Stimulated activated CD8-positive, alpha-beta memory T cell treated with anti-CD3 and anti-CD28 coated beads, Interleukin-15, amount 100 ng/mL, for 4 hours (primary cell): ENCODE measurements at places on chromosomes 12 and 14.

DNA sequence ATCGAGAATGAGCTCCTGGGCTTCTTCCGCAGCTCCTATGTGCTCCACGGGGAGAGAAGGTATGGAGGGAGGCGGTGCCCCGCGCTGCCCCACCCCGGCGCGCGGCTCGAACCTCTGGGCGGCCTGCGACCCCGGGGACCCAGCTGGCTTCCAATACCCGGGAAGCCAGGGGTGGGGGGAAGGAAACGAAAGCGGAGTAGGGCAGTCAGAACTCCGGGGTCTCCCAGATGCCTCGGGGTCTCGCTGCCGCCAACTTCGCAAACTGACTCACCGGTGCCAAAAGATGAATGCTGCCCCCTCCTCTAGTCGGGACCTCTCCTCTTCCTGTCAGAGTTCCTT lies 1.3 kb downstream of the TRHDE start:
- DNase-seq = no peak

GRCh38 chr12:89878950-89879349 lies 170.3 kb upstream of the ATP2B1 start:
- DNase-seq = no peak

DNA sequence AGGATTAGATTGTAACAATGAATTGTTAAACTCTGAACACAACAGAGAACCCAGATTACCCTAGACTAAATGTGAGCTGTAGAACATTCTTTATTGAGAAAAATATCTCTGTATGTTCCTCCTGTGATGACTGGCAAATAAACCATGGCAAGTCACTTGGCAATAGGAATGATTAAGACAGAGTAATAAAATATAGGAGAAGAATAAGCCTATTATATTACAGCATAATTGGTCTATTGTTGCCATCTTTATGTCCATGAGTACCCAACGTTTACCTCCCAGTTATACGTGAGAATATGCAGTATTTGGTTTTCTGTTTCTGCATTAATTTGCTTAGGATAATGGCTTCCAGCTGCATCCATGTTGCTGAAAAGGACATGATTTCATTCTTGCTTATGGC lies 211.2 kb upstream of the AVPR1A start:
- no peak for DNase-seq

DNA sequence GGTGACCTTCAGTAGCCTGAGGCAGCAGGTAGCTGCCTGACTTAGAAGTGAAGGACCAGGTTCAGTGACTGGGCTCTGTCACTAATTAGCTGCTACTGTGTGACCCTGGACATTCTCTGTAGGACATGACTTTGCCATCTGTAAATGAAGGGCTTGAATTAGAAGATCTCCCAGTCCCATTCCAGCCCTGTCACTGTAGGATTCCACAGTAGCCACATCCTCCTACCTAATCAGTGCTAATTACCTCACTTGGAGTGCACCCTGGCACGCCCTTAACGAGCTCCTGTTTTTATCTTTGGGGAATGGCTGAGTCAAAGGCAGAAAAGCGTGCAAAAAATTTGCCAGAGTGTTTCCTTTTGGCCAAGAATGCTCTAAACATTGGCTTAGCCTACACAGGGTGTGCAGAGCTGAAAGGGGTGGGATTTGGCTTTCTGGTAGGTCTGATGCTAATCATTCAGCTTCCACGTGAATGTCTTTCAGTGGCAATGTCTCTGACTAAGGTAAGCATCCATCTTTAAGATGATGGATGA lies 6.8 kb downstream of the NTF3 start:
- no peak for DNase-seq

DNA sequence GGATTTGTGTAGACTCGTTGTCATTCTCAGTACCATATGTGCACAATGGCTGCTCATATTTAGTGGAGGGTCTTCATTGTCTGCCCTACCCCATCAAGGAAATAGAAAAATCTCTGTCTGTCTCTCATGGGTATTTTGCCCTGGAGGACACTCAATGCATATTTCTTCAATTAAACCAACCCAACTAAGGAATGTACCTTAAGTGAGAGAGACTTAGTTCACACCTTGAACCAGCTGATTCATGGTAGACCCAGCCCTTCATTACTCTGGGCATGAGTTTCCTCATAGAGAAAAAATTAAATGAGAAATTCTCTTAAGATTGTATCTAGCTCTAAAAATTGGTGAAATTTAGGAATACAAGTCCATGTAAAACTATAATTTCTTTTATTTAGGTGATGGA lies 107.1 kb upstream of the PLEKHG7 start:
- DNase-seq = no peak

- no peak for DNase-seq
These were observed 364 bp upstream of the GPR65 start for GRCh38 chr14:88004506-88005036.

GRCh38 chr12:54796991-54797390 lies 57.3 kb upstream of the MUCL1 start:
- DNase-seq = no peak

- no peak for DNase-seq
These were observed 12.1 kb downstream of the C14orf93 start for GRCh38 chr14:22997676-22998323.

DNA sequence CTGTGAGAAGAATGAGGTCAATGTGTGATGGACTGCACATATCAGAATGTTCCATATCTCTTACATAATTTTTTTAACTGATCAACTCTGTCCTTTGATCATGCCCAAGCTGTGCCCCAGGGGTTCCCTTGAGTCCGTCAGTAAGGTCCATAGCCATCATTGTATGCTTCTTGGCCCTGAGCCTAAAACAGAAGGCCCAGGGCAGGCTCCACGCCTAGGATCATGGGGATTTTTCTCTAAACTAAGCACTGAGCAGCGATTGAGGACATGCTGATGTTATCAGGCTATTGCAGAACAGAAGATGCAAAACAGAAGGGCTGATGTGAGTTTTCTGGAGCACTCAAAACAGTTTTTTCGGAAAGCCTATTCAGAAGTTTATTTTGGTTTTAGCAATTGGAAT lies 20.9 kb downstream of the RNASE9 start:
- DNase-seq = no peak

- DNase-seq = no peak
These were observed 21.0 kb upstream of the SP1 start for GRCh38 chr12:53358836-53359419.

GRCh38 chr14:34461334-34462131 lies 507 bp downstream of the SPTSSA start:
- DNase-seq = no peak

GRCh38 chr12:116466536-116466935 lies 92.6 kb upstream of the MAP1LC3B2 start:
- DNase-seq = no peak

DNA sequence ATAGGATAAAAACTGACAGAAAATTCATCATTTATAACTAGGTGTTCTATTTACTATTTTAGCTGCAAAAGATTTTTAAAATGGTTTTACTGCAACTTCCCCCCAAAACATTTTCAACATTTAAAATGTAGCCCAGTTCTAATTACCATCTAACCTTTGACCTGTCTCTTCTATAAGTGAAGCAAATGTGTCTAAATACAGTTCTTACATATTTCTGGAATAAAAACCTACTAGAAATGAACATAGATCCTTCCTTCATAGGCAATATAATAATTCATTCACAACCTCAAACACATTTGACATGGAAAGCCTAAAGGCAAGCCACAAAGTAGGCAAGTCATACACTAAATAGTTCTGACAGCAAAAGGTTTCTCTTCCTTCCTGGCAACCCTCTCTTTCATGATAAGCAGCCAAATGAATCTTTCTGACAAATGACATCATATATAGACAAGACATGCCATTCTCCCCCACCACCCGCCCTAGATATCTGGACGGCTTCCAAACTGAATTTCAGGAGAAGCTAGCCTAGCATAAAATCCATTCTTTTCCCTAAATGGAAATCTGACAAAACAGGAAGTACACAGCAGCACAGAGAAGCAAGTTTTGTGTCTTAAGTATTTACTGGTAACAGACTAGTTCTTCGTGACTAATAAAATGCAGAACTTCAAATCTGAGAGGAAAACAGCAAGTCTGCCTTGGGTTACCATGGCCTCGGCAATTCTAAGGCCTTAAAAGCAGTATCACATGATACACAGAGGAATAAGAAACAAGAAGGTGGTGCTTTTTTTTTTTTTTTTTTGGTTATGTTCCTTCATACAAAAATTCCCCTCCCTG lies 17.2 kb upstream of the ARID4A start:
- DNase-seq = no peak

DNA sequence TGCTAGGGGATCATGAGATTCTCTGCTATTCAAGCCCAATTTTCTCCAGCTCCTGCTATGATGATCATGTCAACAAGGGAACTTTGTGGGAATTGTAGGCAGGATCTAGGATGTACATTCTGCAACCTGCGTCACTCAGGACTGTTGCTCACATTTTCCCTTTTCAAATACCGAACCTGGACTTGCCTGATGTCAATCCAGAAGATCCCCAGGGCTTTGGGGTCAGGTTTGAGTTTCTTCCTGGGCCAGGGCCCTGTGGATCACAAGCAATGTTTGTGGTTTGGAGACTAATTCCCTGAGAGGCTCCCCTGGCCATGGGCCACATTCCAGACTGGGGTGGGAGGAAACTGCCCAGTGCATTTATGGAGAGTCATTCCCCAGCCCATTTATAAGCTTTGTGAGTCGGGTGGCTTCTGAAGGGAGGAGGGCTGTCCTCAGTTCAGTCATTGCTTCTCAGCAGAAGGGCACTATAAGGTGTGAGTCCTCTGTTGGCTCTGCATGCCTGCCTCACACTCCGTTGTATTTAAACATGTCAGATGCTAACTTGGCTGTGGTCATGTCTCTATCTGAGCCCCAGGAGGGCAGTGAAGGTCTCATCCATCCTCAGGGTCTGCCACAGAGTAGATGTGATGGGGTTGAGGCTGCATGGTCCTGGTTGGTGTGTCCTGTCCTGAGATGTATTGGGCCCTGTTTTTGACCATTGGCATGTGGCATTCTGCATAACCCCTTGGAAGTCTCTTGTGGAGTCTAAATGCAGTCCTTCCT lies 6.5 kb downstream of the KRT86 start:
- DNase-seq = no peak

GRCh38 chr14:73796893-73797542 lies 54.6 kb upstream of the PTGR2 start:
- DNase-seq = no peak

GRCh38 chr12:119758722-119759121 lies 90.8 kb downstream of the PRKAB1 start:
- no peak for DNase-seq

DNA sequence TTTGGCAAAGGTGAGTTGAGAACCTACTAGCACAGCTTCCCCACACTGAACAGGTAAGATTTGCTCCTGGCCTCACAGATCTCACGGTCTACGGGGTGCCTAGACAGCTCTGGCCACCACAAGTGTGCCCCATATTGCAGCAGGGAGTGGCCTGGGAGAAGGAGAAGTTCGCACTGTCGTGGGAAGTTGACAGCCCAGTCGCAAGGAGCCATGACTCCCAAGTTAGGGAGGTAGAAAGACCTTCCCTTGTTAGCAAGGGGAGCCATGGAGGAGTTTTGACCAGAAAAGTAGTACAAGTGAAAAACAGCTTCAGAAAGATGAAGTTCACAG lies 316.3 kb downstream of the BCL11B start:
- DNase-seq = no peak

DNA sequence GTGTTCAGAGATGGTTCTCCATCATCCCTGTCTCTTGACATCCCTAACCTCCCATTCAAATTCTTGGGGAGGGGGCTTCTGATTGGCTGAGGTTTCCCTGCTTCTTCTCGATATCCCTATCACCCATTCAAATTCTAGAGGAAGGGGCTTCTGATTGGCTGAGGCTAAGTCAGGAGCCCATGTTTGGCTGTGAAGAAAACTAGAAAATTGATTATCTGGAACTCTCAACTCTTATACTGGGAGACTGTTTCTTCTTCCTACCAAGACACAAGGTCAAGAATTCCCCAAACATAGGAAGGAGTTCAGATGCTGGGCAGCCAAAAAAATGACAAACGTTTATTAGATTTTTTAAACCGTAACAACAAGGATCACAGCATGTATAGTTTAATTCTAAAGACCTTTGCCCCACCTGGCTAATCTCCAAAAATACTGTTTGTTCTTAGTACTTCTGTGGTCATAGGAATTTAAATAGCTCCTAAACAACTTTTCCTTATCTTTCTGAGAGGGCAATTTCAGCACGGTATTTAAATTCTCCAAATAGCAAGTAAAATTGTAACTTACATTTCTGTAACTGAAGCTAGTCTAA lies 26.4 kb downstream of the SPIC start:
- DNase-seq = no peak

DNA sequence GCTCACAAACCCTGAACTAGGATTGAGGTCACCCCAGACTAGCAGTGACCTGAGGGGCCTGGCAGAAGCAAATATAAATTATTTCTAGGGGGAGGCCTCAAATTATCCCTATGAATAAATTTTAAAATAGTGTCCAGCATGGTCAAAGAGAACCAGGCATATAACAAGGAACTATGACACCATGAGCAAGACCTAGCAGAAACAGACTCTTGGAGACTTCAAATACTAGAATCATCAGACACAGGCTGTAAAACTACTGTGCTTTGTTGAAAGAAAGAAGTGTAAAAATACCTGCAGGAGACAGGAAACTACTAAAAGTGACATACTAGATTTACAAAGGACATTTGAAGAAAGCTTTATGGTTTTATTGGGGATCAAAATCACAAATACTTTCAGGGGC lies 3.2 kb upstream of the BCL7A start:
- no peak for DNase-seq

GRCh38 chr12:42421844-42422779 lies 96.1 kb downstream of the PPHLN1 start:
- no peak for DNase-seq

DNA sequence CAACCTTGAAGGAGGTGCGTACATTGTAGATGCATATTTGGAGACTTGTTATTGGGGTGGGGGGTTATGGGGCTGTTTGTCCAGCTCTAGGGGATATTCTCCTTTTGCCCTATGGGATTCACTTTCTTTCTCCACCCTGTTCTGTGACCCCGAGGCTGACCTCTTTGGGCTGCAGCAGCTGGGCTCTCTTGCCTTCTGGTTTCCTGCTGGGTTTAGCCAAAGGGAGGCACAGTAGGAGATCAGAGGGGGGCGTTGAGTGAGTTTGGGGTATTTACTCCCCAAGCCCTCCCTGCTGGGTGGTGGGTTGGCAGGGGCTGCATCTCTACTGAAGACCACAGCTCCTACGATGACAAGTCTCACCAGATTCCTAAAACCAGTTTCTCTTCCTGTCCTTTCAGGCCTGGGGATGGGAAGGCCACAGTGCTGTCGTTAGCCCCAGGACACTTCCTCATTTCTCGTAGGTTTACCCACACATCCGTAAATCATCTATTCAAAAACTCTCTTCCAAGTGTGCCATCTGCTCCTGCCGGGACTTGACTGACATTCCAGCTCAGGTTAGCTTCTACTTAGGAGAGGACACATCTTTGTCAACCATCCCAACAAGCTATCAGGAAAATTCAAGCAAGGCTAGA lies 127.1 kb downstream of the TMEM30B start:
- no peak for DNase-seq

- DNase-seq = no peak
These were observed 20.5 kb upstream of the CORO1C start for GRCh38 chr12:108751821-108752220.
